Thyroid gland (tissue), 4 donors: ENCODE measurements at places on chromosomes 11 and 22. TPM values are rescaled to one million over a fixed set of nuclear protein-coding genes. Genes with fewer than 3 reads are reported as not detected.

DNA sequence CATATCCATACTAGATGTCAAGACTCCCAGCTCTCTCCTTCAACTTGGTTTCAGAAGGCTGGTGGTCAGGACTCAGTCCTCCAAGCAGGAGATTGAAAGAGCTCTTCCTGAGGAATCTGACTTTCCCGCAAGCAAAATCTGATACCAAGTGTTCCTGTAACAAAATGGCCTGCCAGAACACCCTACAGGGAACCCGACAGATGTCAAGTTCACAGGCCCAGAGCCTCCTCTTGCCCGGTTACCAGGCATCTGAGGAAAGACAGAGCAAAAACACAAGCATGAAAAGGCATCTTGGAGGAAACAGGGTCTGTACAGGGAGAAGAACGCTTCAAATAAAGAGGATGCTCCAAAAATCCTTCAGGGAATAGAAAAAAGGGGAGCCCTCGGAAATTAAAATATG is 8.7 kb upstream of the KCNJ5 start:
- H3K4me3 ChIP-seq: no peak overlapping the region
- H3K4me1 ChIP-seq: no peaks in the 10 kb centered on the region
- H3K36me3 ChIP-seq: no peaks in the 10 kb centered on the region
- H3K27ac ChIP-seq: no peak overlapping the region
- H3K27me3 ChIP-seq: no peaks in the 10 kb centered on the region

- H3K4me3 ChIP-seq: no peak overlapping the region
- DNase-seq: no peak
- H3K4me1 ChIP-seq: no peaks in the 10 kb centered on the region
- no peaks in the 10 kb centered on the region for H3K27me3 ChIP-seq
Observed at GRCh38 chr22:48742556-48743343, 1084.9 kb downstream of the BRD1 start.

DNA sequence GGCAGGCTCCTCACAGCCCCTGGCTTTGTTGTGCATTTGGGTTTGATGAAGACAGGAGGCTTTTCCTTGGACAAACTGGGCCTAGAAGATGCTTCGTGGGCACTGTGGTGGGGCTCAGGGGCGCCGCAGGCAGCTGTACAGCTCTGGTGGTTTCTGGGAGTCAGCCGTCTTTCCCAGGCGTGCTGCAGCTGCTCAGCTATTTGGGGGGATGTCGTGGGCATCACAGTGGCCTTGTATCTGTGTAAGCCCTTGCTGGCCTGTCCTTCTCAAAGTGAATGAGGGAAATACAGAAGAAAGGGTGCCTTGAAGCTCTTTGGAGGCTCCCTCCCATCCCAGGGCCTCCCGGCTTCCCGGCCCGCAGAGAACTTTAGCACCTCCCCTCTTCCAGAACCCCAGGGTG is 89.5 kb downstream of the TBC1D22A start:
- no peak for DNase-seq
- H3K4me3 ChIP-seq: no peak overlapping the region
- H3K4me1 ChIP-seq: peaks cover 9% of the 10 kb centered on the region
- H3K36me3 ChIP-seq: no peaks in the 10 kb centered on the region
- H3K27ac ChIP-seq: no peak overlapping the region

- no peak within 1 kb of the TSS for H3K27ac ChIP-seq
- DNase-seq: peak; percentile 66
- H3K36me3 ChIP-seq: no peaks in the 10 kb centered on the region
- H3K4me1 ChIP-seq: peaks cover 20% of the 10 kb centered on the region
- H3K27me3 ChIP-seq: no peaks in the 10 kb centered on the region
- H3K4me3 ChIP-seq: no peak within 1 kb of the TSS
Observed at GRCh38 chr11:120137611-120138521, at the start of gene TRIM29. TRIM29 (minus strand) TSS chr11:120138113; CDS start chr11:120138031, 82 bp downstream.

DNA sequence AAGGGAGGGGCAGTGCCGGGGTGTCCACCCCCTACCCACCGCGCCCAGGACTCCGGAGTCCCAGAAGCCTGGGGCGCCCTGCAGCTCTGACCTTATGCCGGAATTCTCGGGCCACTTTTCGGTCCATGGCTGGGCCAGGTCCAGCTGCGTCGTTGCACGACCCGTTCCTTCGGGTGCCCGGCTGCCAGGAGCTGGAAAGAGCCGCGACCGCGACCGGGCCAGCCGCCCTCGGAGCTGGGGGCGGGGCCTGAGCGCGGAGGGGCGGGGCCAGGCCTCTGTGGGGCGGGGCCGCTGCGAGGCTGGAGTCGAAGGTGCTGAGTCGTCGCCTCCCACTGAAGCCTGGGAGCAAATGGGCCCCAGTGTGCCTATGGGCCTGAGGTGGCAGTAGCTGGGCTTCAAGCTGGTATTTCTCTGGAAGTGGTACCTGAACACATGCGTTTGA is at the start of gene USH1C:
Gene USH1C (minus strand): TSS at position 236 of the 442 bp plus-strand sequence. CDS start 109 bp downstream, at position 127.
- no peak within 1 kb of the TSS for H3K4me3 ChIP-seq
- H3K27me3 ChIP-seq: no peaks in the 10 kb centered on the region
- peak; percentile 60 for DNase-seq
- no peaks in the 10 kb centered on the region for H3K36me3 ChIP-seq

DNA sequence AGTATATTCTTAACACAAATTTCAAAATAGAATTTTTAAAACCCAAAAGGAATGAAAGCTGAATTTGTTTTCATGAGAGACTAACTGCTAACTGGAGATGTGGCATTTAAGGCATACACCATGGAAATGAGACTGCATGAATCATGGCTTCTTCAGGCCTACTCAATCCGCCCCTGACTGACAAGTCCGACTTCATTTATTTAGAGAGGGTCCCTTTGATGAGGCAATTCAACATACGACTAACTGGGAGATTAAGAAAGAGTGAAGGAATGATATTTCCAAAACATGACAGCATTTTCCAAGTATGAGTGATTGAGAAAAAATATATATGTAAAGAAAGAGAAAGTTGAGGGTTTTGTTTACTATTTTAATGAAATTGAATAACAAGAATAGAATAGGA is 720.1 kb downstream of the DLG2 start:
- H3K4me1 ChIP-seq: no peaks in the 10 kb centered on the region
- H3K27me3 ChIP-seq: no peaks in the 10 kb centered on the region
- no peaks in the 10 kb centered on the region for H3K36me3 ChIP-seq
- DNase-seq: no peak

- no peaks in the 10 kb centered on the region for H3K36me3 ChIP-seq
- DNase-seq: peak; percentile 95
- H3K27me3 ChIP-seq: no peaks in the 10 kb centered on the region
- peak within 1 kb of the TSS; percentile 46 for H3K4me3 ChIP-seq
Observed at GRCh38 chr11:113314389-113315301, at the start of gene TTC12. TTC12 (plus strand) TSS chr11:113314583; CDS start chr11:113316258, 1,675 bp downstream.

DNA sequence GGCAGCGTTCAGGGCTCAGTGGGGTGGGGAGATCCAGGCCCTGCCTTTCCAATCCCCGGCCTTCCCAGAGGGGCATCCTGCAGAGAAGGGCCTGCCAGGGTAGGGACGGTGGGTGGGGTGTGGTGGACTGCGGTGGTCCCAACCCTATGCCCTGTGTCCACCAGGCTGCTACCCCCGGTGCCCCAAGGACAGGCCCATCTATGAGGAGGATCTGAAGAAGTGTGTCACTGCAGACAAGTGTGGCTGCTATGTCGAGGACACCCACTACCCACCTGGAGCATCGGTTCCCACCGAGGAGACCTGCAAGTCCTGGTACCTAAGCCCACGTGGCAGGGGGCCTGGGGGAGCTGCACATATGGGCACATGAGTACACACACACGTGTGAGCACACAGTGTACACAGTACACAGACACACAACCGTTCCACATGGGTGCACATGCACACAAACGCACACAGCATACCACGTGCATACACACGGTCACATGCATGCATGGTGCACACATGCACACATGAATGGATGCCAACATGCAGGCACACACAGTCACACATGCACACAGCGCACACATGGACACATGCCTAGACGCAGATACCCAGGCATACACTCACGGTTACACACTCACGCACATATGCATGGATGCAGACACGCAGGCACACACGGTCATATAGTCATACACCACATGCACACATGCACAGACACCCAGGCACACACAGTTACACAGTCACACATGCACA is 16.1 kb downstream of the MUC2 start:
- no peak for DNase-seq
- no peaks in the 10 kb centered on the region for H3K4me1 ChIP-seq
- no peaks in the 10 kb centered on the region for H3K36me3 ChIP-seq
- no peak overlapping the region for H3K4me3 ChIP-seq

DNA sequence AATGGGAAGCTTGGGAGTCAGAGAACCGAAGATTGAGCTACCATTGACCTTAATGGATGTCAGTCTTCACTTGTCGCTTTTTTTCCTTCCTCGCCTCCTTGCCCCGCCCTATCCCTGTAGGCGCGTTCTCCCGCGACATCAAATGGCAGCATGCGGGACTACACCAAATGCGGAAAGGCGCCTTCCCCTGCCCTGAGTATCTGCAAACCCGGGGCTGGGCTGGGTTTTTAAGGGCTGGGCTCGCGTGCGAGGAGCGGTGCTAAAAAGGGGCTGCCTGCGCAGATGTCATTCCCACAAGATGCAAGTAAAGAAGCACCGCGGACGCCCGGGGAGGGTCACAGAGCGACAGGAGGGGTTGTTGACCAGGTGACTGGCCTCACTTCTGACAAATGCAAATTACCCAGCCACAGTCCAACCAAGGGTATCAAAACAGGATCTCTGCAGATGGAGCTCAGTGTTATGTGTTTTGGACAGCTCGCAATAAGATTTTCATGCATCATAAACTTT is 4.7 kb upstream of the FAM111B start:
- H3K27ac ChIP-seq: no peak overlapping the region
- peaks cover 15% of the 10 kb centered on the region for H3K4me1 ChIP-seq
- peak; percentile 51 for DNase-seq

- H3K27ac ChIP-seq: no peak overlapping the region
- H3K36me3 ChIP-seq: peaks cover 5% of the 10 kb centered on the region
- no peak for DNase-seq
- H3K4me3 ChIP-seq: no peak overlapping the region
- H3K4me1 ChIP-seq: peaks cover 16% of the 10 kb centered on the region
Observed at GRCh38 chr22:40258017-40258416, 80.3 kb downstream of the TNRC6B start.

DNA sequence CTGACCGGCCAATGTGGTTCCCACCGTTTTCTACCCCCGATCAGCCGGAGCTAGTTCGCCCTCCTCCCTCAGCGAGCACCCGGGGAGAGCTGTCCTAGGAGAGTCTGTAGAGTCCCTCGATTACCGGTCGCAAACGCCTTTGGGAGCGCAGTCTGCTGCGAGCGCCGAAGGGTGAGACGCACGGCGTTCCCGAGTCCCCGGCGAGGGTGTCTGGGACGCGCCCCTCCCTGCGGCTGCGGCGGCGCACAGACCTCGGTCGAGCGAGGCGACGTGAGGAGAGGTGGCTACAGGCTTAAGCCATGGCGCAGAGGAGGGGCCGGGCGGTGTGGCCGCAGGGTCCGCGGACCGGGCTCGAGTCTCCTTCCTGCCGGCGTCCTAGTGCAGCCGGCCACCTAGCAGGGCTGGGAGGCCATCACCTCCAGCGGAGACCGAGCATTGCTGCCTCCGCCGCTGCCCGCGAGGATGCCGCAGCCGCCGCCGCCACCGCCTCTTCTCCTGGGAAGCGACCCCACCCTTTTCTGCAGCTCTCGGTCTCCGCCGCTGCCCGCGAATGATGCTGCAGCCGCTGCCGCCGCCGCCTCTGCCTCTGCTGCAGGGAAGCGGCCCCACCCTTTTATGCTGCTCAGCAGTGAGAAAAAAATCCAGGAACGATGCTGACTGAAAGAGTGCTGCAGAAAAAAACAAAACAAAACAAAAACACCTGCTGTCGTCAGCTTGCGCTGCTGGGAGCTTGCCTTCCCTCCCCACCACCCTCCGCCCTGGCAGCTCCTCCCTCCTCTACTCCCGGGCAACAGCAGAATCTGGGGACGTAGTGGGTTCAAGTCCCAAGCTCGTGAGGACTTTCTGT is at the start of gene MAP6:
Gene MAP6 (minus strand): TSS at position 588 of the 847 bp plus-strand sequence. CDS start 669 bp downstream, outside the sequence.
- H3K27ac ChIP-seq: no peak within 1 kb of the TSS
- no peaks in the 10 kb centered on the region for H3K27me3 ChIP-seq
- H3K4me3 ChIP-seq: peak within 1 kb of the TSS; percentile 59
- H3K4me1 ChIP-seq: peaks cover 8% of the 10 kb centered on the region
- no peaks in the 10 kb centered on the region for H3K36me3 ChIP-seq

The MRGPRF gene
- total RNA-seq: 7.2 TPM

The MUC6 gene
- not detected for total RNA-seq

The OR52D1 gene
- not detected for total RNA-seq

The KRTAP5-11 gene
- total RNA-seq: not detected

The RPL27A gene
- 3,396 TPM for total RNA-seq
